Stimulated activated CD8-positive, alpha-beta memory T cell treated with anti-CD3 and anti-CD28 coated beads, Interleukin-15, amount 100 ng/mL, for 4 hours (primary cell): ENCODE measurements at places on chromosomes 11 and 22.

DNA sequence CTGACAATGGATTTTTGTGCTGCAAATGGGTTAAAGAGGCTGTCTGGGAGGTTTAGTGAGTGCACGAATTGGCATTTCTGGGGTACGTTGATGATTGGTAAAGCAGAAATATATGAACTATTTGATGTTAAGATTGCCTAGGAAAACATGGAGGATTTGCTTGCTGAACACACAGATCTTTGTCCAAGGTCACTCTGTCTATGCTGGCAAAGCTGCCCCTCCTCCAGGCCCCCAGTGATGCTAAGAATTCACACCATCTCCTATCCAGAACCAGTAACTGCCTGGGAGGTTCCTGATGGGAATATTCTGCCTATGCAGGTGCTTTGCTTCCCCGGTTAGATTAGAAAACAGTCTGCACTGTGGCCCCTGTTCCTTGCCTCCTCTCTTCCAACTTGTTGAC, 5.8 kb downstream of the MTNR1B start:
- no peak for DNase-seq

DNA sequence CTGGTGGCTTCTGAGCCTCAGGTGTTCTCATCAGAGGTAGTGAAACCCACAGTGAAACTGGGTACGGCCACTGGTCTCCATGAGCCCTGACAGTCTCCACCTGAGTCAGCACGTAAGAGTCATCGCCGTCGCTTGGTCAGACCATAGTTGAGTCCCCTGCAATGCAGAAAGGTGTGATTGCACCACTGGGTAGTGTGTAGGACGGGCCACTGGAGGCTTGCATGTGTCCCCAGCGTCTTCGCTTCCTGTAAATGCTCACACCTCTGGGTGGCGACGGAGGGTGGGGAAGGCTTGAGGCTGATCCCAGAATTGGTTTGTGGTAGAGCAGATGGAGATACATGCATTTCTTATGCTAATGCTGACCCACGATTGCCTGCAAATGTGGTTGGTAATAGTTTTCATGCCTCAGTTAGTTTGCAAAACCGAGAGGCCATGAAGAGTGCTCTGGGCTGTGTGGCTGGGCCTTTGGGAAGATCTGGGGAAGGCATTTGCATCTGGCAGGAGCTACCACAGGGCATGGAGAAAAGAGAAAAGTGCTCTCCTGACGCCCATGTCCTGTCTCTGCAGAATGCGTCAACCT, 26.5 kb downstream of the CTTN start:
- no peak for DNase-seq

DNA sequence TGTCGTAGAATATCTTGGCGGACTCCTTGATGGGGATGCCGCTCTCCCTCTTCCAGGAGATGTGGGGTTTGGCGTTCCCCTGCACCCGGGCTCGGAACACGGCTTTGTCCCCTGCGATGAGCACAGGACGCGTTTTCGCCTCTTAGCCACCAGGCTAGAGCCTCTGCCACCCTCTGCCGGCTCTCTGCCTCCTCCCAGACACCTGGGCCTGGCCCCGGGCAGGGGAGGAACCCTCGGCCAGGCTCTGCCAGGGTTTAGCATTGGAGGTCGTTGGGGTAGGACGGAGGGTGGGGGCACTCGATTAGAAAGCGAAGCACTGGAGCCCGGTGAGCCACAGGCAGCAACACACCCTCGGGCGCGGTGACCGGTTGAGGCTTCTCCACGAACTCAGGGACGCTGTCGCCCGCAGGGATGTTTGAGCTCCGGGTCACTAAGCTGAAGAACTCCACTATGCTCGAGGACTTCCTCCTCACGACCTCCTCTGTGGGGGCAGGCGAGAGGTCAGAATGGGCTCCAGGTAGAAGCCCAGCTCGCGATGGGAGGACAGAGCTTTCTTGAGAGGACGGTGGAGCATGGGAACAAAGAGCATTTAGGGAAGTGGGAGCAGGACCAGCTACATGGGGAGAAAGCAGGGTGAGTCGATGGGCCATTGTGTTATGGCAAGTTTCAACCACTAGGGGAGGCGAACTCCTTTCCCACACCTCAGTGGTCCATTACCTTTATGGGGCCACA, 4.3 kb downstream of the IGSF22 start:
- DNase-seq = no peak

GRCh38 chr11:79189055-79189454, 251.8 kb downstream of the TENM4 start:
- no peak for DNase-seq

DNA sequence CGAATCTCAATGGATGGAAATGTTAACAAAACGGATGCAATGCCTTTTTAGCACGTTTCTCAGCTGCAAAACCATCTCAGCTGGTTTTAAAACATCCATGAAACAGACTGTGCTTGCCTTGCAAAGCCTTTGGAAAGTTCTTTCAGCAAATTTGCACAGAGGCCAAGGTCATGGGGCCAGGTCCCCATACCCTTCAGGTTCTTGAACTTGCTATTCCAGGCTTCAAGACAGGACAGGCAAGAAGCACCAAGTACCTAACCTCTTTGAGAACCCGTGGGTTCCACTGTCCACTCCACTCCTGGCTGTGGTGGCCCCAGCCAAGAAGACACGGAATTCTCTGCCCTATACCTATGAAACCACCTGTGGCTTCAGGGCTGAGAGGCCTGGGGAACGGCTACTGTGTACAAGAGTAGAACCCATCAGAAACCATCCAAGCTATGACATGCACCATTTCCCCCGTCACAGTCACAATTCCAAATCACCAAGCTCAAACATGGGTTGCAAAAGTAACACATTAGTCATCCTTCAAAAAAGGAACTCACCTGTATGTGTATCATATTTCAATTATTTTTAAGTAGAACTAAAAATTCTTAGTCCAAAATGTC, 17.0 kb downstream of the TNKS1BP1 start:
- no peak for DNase-seq

- DNase-seq = no peak
Measured at GRCh38 chr11:48161951-48162884, 54.4 kb upstream of the OR4B1 start.

DNA sequence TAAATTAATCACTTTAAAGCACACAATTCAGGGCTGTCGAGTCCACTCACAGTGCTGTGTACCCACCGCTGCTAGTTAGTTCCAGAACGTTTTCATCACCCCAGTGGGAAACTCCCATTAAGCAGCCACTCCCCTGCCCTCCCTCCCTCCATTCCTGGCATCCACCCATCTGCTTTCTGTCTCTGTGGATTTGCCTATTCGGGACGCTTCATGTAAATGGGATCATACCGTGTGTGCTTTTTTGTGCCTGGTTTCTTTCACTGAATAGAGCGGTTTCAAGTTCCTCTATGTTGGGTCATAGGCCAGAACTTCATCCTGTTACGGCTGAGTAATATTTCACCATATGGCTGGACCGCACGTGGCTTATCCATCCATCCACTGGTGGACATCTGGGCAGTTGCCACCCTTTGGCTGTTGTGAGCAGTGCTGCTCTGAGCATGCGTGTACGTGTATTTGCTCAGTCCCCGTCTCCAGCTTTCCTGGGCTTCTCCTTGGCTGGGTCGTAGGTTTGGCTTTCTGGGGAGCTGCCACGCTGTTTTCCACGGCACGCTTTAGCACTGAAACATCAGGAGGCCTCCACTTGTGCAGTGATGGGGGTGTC, 30.1 kb downstream of the ARHGAP8 start:
- DNase-seq = no peak
